ENCODE measurements at places on chromosomes 3 and 15.

DNA sequence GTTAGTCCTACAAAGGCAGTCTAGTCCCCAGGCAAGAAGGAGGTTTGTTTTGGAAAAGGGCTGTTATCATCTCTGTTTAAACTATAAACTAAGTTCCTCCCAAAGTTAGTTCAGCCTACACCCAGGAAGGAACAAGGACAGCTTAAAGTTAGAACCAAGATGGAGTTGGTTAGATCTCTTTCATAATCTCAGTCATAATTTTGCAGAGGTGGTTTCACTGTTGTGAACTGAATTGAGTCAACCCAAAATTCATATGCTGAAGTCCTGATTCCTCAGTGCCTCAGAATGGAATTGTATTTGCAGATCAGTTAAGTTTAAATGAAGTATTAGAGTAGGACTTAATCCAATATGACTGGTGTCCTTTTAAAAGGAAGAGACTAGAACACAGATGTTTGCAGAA is 101.0 kb upstream of the C3orf80 start:
- no peak for DNase-seq

- no peak for DNase-seq
These were observed 134.7 kb downstream of the NR2E3 start for GRCh38 chr15:71945012-71945411.

- DNase-seq: no peak
These were observed 71.1 kb upstream of the DLG1 start for GRCh38 chr3:197369545-197369944.

DNA sequence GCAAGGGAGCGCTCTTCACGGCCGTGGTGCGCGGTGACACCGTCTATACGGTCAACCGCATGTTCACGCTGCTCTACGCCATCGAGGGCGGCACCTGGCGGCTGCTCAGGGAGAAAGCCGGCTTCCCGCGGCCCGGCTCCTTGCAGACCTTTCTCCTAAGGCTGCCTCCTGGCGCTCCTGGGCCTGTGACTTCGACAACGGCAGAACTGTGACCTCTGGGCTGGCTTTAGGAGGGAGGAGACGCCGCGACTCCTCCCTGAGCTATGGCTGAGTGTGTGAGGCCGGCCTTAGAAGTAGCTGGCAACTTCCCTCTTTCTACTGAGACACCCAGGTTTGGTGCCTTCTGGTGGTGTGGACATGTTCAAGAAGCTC is 1.4 kb downstream of the KBTBD13 start:
- DNase-seq: no peak

- DNase-seq: no peak
These were observed 22.6 kb upstream of the SLCO2A1 start for GRCh38 chr3:134052370-134052769.

DNA sequence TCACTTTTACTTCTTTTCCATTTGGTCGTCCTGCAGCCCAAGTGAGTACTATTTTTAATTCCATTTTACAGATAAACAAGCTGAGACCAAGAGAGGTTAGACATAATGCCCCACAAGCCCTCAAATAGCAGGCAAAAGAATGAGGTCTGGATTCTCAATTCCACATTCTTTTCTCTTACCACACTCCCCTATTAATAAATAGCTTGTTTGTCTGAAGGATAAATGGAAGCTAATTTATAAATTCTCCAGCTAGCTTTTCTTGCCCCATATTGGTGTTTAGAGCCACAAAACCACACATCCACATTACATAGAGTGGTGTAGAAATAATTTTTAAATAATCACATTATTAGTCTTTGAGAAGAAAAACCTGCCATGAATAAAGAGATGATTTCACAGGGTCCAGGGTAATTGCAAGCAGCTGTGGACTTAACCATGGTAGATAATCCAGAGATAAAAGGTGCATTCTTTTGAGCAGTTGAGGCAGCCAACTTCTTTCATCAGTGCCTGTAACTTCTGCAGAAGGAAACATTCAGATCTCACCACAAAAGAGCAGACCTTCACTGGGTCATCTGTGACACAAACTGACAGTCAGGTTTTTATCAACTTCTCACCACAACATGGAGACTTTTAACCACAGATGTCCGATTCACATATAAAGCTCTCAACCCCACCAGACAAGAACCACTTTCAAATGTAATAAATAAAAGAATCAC is 313.4 kb upstream of the STT3B start:
- DNase-seq: no peak

- no peak for DNase-seq
These were observed 74.4 kb downstream of the CDIN1 start for GRCh38 chr15:36653851-36654250.

- DNase-seq: peak; percentile 35
These were observed 2.8 kb downstream of the C15orf39 start for GRCh38 chr15:75204340-75205063.

DNA sequence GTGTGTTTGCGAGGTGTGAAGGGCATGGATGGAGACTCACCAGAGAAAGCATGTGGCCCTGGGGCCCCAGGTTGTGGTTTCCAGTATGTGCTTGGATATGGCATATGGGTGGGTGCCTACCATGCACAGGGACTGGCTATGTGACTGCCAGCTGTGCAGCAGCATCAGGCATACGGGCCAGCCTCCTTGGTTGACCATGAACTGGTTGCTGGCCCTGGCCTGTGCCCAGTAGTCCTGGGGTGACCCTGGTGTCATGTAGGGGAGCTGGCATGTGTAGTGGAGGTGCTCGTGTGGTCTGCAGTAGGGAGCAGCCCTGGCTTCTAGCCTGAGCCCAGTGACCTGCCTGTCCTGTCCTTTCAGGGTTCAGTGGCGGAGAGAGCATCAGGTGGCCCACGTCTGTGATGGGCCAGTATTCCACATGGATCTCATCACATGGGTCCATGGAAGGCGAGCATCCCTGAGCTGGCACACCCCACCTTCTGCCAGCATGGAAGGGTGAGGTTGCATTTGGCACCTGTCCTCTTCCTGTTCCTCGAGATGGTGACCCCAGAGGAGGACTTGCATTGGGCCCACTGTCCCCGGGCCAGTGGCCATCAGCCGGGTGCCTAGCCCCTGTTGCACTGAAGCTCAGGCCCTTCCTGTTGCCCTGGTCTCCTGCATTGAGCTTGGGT is 228.9 kb downstream of the SNRPN start:
- DNase-seq: no peak

DNA sequence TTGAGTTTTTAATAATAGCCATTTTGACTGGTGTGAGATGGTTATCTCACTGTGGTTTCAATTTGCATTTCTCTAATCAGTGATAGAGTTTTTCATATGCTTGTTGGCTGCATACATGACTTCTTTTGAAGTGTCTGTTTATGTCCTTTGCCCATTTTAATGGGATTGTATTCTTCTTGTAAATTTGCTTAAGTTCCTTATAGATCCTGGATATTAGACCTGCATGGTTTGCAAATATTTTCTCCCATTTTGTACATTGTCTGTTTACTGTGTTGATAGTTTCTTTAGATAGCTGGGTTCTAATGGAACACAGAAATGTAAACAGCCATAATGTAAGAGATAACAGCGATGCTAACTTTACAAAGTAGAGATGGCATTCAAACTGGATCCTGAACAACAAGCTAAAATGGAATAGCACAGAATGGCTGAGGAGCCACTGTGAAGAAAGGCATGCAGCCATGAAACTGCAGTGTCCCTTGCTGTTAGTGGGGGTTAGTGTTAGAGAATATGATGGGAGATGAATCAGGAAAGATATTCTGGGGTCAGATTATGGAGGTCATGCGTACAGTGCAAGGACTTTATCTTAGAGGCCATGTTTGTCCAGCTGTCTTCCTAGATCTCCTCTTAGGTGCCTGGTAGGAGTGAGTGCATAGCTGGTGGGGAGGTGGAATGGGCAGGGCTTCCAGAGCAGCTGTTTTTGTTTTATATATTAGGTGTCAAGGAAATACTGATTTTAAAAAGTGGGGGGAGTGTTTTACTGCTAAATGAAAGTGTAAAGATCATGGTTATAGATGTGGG is 48.1 kb downstream of the BBS4 start:
- no peak for DNase-seq

DNA sequence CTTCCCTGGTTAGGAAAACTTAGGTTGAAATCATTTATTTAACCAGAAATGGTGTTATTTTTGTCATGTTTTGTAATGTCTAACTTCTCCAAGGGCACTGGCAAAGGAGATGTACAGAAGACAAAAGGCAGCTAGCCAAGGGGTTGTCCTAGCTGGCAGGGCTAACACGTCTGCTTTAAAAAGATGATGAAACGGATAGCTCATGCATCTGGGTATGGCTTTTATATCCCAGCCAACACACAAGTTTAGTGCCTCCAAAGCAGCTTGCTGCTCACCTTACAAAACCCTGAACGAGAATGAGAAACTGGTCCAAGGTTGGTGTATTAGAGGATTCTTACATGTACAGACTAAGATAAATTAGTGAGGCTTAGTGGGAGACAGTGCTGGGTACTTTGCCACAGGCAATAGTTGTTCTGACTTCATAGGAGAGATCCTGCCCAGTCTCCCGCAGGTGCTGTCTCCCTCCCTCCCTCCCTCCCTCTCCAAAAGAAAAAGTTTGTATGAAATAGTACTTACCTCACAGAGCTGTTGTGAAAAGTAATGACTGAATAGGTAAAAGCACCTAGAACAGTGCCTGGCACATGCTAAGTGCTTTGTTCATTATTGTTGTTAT is 47.8 kb downstream of the KCNMB2 start:
- DNase-seq: no peak

- no peak for DNase-seq
These were observed 42.6 kb downstream of the KLHL25 start for GRCh38 chr15:85752124-85752475.

DNA sequence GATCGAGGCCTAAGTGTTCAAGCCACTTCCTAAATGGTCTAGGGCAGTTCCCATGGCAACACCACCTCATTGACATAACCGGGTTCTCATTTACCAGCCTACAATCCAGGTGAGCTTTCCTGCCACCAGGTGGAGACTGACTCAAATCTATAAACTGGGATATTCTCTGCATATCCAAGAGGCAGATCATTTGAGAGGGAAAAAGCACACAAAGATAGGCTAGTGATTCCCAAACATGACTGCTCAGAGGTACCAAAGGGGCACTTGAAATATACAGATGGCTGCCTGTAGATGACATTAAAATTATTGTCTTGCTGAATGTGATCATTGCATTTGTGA is 141.3 kb upstream of the PROK2 start:
- DNase-seq: peak; percentile 26

GRCh38 chr15:55526559-55527036 is 18.6 kb upstream of the DNAAF4 start:
- DNase-seq: no peak

DNA sequence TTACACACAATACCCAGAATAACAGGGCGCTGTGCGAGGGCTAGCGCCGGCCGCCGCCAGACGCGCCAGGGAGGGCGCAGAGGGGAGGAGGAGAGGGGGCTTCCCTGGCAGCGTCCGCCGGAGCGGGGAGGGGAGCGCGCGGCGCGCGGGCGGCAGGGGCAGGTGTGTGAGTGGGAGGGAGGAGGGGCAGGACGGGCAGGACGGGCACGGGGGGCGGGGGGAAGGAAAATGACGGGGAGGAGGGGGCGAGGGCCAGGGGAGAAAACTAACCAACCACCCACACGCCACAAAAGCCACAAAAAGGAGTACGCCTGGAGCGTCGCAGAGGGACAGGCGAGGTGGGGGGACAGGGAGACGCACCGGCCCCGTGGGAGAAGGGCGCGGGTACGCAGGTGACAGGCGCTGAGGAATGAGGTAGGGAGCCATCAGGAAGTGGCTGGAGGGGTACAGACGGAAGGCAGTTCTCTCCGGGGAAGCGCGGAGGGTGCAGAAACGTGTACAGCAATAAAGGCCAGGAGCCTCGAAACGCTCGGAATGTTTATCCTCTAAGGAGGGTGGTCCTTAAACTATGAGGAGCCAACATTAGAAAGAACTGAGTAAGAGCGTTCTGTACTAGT is 610 bp upstream of the SATB1 start:
- peak; percentile 3 for DNase-seq

- DNase-seq: no peak
These were observed 368.3 kb upstream of the DCBLD2 start for GRCh38 chr3:99269606-99270351.

GRCh38 chr15:96849271-96849900 is 518.9 kb downstream of the NR2F2 start:
- no peak for DNase-seq

- no peak for DNase-seq
These were observed 47.4 kb upstream of the PSMD6 start for GRCh38 chr3:64070704-64071103.

DNA sequence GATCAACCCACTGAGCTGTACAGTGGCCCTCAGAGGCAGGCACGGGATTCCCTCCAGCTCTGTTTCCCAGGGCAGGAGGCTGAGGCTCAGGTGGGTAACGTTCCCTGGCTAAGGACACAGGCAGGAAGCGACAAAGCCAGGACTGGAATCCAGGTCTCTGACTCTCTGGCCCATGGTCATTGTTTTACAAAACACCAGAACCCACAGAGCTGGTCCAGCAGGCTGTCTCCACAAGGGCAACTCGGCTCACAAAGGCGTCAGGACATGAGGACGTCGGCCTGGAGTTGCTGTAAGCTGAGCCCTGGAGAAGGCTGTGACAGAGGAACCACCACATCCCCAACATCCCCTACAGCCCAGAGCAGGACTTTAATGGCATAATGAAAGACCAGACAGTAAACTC is 30.7 kb downstream of the NUP210 start:
- DNase-seq: no peak

DNA sequence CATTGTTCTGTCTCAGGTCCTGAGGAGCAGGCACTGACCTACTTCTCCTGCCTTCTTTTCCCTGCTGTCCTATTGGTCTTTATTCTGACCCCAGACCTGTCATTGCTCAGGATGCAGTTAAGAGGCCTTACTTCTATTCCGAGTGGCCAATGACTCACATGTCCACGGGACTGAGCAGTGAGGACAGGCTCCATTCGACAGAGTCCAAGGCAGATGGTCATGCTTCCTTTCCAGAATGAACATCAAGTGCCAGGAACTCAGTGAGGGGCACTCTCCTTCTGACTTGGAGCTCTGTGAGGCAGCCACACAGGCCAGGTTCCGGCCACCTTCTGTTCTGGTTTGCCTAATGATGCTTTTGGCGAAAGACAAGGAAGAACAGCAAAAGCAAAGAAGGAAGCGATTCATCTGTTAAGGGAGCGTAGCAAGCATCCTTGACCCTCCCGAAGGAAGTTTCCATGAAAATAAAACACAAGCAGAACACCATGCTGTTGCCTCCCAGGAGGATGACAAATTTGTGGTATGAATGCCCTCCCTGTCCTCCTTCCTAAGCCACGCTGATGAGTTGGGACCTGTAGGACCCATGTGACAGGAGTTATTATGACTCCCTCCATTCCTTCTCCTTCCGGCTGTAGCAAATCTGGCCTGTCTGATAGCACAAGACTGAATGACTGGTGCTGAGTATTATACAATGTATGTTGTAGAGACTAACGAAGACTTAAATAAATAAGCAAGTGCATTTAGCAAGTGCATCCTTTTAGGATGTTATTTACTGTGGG is 14.4 kb upstream of the TPRG1 start:
- no peak for DNase-seq

DNA sequence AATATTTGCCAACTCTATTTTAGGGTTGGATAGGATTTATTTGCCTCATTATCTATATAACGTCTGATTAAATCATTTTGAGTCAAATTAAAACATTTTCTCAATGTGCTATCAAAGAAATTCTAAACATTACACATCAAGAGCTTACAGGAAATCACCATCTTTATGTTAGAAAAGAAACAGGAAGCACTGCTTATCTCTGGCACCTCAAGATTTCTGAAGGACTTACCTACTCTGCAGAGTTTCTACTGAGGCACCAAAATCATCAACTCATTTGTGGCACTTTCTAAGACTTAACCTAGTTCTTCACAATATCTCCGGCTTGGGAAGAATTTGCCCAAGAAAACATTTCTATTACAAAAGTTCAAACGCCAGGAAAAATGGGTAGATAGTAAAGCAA is 181.3 kb upstream of the EOMES start:
- DNase-seq: no peak

GRCh38 chr3:185796431-185797107 is 28.3 kb downstream of the IGF2BP2 start:
- DNase-seq: no peak
